ENCODE measurements at places on chromosomes 2 and 18.

DNA sequence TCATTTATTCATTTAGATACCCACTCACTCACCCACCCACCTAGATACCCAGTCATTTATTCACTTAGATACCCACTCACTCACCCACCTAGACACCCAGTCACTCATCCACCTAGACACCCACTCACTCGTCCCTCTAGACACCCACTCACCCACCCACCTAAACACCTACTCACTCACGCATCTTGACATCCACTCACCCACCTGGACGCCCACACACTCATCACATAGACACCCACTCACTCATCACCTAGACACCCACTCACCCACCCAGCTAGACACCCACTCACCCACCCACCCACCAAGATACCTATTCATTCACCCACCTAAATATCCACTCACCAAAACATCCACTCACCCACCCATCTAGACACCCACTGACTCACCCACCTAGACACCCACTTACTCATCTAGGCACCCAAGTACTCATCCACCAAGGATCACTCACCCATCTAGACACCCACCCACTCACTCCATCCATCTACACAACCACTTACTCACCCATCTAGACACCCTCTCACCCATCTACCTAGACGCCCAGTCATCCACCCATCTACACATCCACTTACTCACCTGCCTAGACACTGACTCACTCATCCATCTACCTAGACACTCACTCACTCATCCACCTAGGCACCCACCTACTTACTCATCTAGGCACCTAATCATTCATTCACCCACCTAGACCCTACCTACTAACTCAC lies 723.7 kb upstream of the RAB6C start:
- DNase-seq, result no peak

- no peak for DNase-seq
Observed at GRCh38 chr2:187302586-187302985, 145.5 kb downstream of the CALCRL start.

DNA sequence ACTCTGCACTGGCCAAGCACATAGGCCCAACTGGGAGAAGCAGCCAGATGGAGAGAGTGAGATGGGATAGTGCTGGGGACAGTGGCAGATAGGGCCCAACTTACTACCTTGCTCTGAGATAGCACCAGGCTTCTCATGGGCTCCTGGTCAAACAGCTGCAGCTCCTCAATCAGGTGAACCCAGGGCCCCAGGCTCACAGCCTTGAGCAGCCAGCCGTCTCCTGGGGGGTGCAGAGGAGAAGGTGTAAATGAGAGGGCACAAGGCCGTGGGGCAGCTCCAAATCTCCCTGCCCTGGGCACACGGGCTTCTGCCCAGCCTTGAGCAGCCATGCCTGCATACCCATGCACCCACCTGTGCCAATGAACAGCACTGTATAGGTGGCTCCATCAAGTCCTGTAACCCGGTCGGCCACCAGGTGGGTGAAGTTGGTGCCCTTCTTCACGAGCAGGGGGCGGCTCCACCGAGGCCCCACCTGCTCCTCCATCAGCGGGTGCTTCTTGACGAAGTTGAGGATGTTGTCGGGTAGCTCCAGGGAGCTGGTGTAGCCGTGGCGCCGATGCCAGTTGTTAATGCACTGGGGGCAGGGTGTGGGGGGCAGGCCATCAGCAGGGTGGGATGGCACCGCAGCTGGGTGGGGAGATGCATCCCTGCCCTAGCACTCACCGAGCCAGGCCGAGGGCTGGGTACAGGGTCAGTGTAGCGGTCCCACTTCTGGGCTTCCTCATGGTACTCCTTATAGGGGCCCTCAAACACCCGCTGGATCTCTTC lies 5.9 kb upstream of the ANKRD39 start:
- no peak for DNase-seq

DNA sequence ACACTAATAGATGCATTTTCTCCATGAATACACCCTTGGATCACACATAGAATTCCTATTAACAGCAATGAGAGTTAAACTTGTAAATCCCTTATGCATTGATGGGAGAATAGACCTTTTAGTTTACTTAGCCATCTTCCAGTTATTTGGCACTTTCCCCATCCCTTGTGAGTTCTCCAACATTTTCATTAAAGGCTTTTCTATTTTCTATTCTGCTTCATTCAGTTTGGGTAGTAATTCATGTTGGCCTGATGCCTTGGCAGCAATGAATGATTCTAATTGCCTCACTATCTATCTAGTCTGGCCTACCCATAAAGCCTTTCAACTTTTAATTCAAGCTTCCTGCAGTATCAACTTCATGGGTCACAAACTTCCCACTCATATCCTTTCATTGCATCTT lies 32.3 kb downstream of the TBR1 start:
- DNase-seq, result no peak

DNA sequence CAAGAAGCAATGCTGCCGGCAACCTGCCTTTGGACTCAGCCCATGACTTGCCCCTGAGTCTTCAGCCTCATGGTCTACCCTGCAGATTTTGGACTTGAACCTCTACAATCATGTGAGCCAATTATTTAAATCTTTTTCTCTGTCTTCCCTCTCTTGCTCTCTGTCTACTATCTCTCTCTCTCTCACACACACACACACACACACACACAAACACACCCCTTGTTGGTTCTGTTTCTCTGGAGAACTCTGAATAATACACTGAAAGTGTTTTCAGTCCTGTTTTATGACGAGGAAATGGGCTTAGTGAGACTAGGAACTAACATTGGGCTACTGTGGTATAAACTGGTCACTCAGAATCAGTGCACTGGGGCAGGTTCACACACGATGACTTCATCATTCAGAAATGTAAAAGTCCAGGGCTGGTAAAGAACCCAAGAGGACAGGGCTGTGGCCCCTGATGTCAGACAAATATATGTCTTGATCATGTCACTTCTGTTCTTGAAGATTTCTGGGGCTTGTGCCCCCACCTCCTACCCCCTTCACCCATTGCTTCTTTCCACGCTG lies 266.1 kb upstream of the SIX2 start:
- DNase-seq, result no peak

DNA sequence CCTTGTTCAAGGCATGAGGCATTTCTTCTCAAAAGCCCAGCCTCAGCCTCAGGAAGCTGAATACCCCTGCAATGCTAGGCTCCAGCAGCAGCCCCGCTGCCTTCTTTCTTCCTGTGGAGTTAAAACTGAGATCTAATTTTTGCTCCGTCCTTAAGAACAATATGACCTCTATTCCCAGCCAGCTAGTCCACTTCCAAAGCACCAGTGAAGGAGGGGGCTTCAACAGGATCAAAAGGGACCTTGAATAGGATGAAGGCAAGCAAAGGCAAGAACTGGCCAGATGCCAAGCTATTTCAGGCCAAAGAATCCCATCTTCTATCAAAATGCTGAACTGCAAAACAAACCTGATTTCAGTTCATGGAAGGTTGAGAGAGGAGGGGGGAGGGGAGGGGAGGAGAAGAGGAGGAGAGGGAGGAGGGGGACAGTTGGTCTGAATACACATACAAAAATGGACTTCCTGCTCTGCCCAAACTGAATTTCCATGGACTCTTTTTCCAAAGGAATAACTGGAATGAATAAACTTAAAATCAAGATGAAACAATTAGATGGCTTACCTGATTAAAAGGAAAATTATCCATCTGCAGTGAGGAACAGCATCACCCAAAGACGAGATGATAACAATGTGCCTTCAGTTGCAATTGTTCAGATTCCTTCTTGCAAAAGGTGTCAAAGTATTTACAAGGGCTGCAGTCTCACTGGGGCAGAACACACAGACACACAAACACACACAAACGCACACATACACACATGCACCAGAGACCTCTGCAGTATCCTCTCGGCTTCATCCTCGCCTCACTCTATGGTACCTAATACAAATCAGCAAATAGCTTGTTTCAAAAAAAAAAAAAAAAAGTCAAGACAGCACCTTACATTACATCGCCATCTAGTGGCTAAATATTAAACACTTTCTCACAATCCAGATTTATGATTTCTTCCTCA lies at the start of gene SCN1A:
Gene SCN1A (minus strand): TSS at position 804 of the 939 bp plus-strand sequence. CDS start 54,399 bp downstream, outside the sequence.
- DNase-seq, result peak; percentile 72

DNA sequence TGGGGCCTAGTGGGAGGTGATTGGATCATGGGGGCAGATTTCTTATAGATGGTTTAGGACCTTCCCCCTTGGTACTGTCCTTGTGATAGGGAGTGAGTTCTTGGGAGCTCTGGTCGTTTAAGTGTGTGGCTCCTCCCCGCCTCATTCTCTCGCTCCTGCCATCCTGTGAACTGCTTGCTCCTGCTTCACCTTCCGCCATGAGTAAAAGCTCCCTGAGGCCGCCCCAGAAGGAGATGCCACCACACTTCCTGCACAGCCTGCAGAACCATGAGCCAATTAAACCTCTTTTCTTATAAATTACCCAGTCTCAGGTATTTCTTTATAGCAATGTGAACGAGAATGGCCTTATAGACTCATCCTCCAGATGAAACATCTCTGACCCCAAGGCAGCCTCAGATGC lies 101.5 kb downstream of the KCNF1 start:
- no peak for DNase-seq

- peak; percentile 4 for DNase-seq
Observed at GRCh38 chr18:75070625-75071483, 138.1 kb downstream of the PTGR3 start.

GRCh38 chr2:201349601-201350000 lies 7.5 kb downstream of the FLACC1 start:
- DNase-seq, result no peak

GRCh38 chr2:46929612-46930011 lies 14.0 kb upstream of the MCFD2 start:
- no peak for DNase-seq

- DNase-seq, result no peak
Observed at GRCh38 chr2:106184394-106184793, 9.7 kb downstream of the UXS1 start.

DNA sequence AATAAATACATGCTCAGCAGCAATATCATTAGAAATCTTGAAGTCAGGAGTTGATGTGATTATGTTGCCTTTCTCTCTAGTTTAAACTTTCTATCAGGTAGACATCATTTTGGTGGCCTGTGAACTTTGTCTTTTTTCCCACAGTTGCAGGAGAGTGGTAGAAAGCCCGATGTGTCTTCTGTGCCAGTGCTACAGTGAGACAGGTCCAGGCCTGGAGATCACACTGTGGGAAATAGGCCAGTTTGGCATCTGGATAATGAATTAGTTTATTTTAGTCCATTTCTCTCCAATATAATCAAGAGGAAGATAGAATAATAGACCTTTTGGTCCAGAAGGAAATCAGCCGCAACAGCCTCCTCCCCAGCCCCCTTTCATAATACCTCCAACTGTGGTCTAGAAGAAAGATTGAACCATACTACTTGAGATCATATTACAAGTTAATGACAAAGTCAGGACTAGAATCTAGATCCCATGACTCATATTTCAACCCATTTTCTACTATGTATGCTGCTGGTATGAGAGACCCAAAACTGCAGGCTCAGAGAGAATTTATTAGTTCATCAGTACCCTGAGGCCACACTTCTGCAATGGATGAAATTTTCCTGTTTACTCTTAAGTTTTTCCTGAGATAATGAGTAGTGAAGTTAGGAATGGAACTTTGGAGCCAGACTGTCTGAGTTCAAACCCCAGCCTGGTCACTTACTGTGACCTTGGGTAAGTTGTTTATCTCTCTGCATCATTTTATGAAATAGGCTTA lies 20.6 kb downstream of the KCMF1 start:
- no peak for DNase-seq

- no peak for DNase-seq
Observed at GRCh38 chr18:77124452-77124922, 8.1 kb downstream of the MBP start.

- DNase-seq, result peak; percentile 35
Observed at GRCh38 chr2:217494557-217494956, 508.2 kb downstream of the TNS1 start.

GRCh38 chr2:17627434-17627833 lies 86.9 kb downstream of the VSNL1 start:
- DNase-seq, result no peak

DNA sequence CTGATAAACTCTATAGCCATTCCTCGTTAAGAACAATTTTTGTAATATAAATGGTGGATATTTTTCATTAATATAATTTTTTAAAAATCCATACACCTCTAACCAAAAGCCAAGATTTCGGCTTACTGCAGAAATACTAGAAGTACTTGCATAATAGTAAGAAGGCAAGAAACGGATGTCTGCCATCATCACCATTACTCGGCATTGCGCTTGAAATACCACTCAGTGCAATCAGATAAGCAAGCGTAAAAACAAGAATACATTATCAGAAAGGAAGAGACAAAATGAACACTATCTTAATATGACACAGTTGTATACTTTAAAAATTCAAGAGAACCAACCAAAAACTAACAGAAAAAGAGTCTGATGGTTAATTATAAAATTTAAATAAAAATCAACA lies 15.2 kb upstream of the BOLA3 start:
- no peak for DNase-seq

- DNase-seq, result no peak
Observed at GRCh38 chr18:6745504-6746031, 16.1 kb downstream of the ARHGAP28 start.

GRCh38 chr18:34707670-34708069 lies 2.4 kb upstream of the DTNA start:
- DNase-seq, result no peak

Data from OCI-M1 (cell line).